ENCODE measurements at places on chromosomes 12 and 14.

- no peak for DNase-seq
These were observed 41.2 kb downstream of the PRIMA1 start for GRCh38 chr14:93747102-93747501.

- no peak for DNase-seq
These were observed 34.6 kb upstream of the MEG3 start for GRCh38 chr14:100791348-100791735.

GRCh38 chr14:22185789-22186188 is 403.2 kb downstream of the DAD1 start:
- DNase-seq, result no peak

DNA sequence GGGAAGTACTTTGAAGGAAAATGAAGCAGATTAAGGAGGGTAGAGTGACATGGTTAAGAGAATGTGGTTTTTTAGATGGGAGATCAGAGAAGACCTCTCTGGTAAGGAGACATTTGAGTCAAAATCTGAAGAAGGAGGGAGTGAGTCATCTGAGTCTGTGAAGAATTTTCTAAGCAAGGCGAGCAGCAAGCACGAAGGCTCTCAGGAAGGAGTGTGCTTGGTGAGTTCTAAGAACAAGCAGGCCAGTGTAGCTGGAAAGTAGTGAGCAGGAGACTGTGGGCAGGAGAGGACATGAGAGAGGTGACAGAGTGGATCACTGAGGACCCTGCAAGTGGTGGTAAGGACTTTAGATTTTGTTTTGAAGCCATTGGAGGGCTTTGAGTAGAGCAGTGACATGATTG is 76.3 kb upstream of the FUT8 start:
- no peak for DNase-seq
